NCI-H1417 (cell line): ENCODE measurements at places on chromosomes 4 and X.

DNA sequence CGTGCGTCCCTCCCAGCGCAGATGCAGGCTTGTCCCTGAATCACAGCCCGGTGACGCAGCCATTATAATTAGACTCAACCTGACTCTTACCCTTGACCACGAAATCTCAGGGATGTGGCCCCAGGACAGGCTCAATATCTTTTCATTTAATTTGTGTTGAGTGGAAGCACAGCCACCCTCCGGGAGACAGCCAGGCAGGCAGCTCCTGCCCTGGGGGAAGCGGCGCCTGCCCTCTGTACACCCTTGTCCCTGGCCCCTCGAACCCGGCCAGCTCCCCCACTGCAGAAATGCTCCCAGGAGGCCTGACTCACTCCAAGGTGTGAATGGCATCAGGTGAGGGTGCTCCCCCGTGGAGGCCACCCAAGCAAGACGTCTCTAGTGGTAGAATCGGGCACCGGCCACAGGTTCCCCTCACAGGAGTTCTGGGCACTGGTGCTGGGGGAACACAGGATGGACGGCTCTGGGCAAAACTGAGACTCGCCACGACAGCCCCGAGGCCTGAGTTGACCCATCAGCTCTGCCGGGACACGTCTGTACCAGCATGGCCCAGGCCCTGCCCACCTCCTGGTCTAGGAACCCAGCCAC is 2.7 kb downstream of the CPLX1 start:
- DNase-seq = no peak

GRCh38 chrX:110440016-110440805 is 81.6 kb downstream of the RTL9 start:
- DNase-seq = no peak

GRCh38 chr4:140012688-140013486 is 141.1 kb downstream of the MAML3 start:
- DNase-seq = peak; percentile 51

GRCh38 chr4:102153391-102153790 is 191.9 kb downstream of the SLC39A8 start:
- no peak for DNase-seq

GRCh38 chr4:165689159-165689558 is 183.9 kb upstream of the TLL1 start:
- DNase-seq = no peak

DNA sequence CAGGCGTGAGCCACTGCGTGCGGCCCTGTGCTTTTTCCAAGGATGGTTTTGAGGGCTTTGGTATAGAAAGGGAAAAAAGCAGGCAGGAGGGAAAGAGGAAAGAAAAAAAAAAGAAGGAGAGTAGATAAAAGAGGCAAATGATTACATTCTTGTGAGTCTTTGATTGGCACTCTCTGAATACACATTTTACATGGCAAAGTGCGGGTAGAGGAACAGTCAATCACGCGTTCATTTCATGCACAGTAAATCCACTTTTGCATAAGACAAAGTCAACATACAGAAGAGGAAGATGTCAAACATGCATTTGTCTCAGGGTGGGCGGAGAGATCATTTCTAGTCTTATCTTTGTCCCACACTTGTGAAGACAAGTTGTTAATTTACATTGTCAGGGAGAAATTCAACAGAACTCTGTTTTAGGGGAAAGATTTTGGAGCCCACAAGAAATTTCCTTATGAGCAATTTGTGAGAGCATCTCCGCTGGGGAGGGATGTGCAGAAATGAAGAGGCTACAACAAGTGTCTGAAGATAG is 183.2 kb downstream of the DHRSX start:
- no peak for DNase-seq

DNA sequence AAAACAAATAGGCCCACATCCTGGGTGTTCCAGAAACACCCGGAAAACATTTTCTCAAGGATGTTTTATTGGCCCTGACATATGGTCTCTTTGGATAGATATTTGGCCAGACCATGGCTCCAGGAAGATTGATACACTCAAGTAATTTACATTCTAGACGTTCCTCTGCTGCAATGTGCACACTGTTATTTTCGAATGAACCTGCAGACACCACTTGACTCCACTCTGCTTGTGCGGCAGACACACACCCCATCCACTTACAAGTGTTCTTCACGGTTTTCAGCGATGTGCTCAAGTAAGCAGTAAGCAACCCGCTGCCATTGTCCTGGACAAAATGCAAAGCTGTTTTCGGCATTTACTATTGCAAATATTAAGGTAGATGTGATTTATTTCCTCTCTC is 12.0 kb upstream of the GPM6A start:
- DNase-seq = no peak

DNA sequence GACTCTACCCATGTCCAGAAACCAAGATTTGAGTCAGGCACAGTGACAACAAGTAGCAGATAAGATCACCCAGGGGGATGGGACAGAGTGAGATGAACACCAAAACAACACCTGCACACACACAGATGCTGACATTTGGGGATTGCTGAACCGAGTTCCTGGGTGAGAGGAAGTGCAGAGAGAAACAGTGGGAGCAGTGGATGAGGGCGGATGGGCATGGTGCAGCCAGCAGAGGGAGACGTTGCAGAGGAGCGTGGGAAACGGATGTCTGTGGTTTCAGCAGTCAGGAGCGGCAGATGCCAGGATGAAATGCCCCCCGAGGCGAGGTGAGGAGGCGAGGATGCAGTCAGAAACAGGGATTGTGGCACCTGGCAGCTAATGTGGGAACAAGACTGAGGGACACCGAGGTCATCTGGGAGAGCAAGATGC is 78.6 kb upstream of the STS start:
- DNase-seq = peak; percentile 40

- DNase-seq = no peak
Measured at GRCh38 chr4:162075726-162076125, 88.1 kb downstream of the FSTL5 start.
